ENCODE measurements at places on chromosomes 5 and 9. TPM values are rescaled to one million over a fixed set of nuclear protein-coding genes. Genes with fewer than 3 reads are reported as not detected.

The RPL12 gene
- total RNA-seq = 637 TPM

The C1QTNF2 gene
- 2.4 TPM for total RNA-seq

The TRIP13 gene
- 0.54 TPM for total RNA-seq

The LNPEP gene
- total RNA-seq = 58.6 TPM

The MLANA gene
- not detected for total RNA-seq

The SHISAL2B gene
- not detected for total RNA-seq

The PCDHB8 gene
- total RNA-seq = 5.2 TPM

The AGXT2 gene
- not detected for total RNA-seq

The CFAP157 gene
- not detected for total RNA-seq

DNA sequence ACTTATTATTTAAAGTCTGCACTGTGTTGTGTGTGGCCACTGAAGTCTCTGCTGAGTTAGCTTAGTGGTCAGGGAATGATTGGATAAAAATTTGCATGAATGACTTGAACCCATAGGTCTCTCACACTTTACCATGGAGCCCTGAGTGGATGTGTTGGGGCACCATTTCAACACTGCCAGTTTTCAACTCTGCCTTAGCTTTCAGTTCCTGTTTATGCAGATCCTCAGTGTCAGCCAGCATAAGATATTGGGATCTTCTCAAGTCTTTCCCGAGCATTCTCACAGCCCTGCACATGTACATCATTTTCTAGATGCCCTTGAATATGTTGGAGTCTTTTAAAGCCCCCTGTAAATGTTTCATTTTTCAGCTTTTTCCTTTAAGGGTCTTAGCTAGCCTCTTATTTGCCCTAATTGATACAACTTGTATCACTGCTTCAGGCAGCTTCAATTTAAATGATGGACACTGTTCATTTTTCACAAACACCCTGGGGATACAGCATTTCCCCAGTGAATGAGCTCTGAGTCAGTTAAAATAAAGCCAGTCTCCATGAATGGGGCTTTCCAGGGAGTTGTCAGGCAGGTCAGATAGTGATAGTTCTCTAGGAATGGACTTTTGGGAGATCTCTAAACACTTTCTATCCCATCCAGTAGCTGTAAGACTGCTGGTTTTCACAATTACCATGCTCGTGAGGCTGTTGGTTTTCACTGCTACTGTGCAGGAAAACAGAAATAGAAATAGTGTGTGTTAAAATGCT lies 211.9 kb upstream of the PAPPA start:
- DNase-seq = no peak

DNA sequence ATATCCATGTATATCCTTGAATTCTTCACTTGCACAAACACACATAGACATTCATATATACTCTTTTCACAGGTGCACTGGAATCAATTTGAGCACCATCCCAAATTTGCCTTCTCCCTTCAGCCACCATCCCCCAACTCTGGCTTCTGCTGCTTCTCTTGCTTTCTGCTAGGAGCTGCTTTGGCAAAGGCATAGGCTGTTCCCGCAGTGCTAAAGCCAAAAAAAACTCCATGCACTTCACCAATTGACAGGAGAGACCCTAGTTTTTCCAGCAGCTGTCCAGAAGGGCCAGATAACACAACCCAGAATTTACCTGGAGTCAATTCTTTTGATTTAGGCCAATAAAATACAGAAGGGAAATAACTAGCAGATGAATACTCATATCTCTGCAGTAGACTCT lies 251.3 kb downstream of the NR2F1-AS1 start:
- no peak for DNase-seq

DNA sequence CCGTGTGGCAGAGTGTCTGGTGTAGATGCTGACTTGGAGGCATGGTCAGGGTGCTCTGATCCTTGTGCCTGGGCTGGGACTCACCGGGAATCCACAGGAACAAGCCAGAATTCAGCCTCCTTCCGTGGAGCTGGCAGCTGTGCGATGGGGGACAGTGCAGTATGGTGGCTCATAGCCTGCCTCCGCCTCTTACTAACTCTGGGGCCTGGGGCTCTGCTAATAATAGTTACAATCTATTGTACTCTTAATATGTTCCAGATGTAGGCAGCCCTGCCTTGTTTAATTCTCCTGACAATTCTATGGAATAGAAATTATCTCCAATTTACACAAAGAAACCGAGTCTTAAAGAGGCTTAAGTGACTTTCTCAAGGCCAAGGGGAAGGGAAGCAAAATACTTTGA lies 77.6 kb downstream of the PCDH1 start:
- no peak for DNase-seq

DNA sequence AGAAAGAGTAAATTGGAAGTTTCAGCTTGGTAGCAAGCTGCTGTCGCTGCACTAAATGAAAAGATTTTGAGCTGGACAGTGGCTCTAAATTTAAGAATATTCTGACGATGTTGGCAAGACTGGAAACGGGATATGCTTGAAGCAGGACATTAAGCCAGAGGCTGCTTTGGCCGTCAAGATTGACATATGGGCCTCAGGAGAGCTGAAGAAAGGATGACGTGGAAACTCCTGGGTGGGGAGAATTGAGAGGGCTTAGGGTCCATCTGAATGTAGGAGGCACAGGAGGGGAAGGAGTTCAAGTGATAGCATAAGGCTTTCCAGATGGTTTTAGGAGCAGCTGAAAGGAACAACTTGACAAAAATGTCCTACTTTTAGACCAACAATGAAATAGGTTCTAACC lies 108.9 kb downstream of the PAPPA start:
- no peak for DNase-seq

DNA sequence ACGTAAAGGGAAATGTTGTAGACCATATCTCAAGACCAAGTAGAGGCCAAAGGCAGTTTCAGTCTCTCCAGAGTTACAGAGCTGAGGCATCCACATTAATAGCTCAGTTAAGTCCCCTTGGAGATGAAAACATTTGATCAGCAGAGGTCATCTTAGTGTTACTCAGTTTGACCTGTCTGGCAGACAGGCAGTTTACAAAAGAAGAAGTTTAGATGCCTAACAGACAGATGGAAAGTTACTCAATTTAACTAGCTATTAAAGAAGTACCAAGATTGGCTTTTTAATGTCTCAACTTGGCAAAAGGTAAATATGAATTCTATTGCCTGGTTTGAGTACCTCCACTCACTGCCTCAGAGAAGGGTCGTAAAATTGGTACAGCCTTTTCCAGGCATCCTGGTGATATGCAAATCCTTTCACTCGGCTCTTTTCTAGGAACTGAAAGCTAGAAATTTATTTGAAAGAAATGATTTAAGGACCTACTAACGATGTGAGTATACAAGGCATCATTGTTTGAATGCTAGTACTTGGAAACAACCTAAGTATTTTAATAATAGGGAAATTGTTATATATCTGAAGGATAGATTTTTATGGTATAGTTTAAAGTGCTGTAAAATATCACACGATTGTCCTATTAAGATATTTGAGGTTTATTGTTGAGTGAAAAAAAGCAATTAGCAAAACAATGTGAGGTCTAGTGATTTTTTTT lies 14.8 kb downstream of the ACO1 start:
- DNase-seq = no peak

DNA sequence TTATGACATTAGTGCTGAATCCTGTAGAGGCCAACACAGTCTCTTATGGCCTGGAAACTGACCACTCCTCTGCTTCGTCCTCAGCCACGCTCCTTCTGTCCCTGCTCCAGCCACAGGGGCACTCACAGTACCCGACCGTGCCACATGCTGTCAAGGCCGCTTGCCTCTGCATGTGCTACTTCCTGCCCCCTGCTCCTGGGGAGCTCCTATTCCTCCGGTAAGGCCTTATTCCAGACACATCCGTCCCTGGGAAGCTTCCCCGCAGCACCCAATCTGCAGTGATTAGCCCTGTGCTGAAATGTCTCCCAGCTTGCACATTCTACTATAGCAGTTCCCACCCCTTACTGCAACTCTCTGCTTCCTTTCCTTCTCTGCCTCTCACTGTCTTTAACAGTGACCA lies 187.5 kb downstream of the CRB2 start:
- DNase-seq = no peak

- DNase-seq = no peak
Observed at GRCh38 chr5:62259699-62260250, 46.2 kb upstream of the KIF2A start.

GRCh38 chr5:21649969-21650368 lies 1203.2 kb downstream of the CDH12 start:
- no peak for DNase-seq

GRCh38 chr5:35956429-35956828 lies 18.0 kb upstream of the CAPSL start:
- no peak for DNase-seq

GRCh38 chr9:11235061-11235460 lies 622.3 kb upstream of the PTPRD start:
- DNase-seq = no peak

- DNase-seq = no peak
Observed at GRCh38 chr5:155406815-155407214, 393.3 kb downstream of the KIF4B start.

DNA sequence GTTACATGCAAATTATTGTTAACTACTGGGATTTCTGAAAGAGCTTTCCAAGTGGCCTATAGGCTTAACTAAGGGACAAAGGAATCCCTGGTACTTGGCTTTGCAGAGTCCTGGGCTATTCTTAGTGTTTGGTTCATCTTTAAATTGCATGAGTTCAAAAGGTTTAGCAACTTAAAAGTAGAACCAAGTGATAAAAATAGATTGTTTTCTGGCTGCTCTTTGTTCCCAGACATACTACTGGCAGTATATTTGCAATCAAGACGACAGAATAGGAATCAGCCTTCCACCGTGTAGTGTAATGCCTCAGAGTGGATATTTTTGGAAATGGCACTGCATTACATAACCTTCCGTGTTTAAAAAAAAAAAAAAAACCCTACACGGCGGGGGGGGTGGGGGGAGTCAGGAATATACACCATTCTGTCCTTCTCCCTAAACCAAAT lies 1.0 kb downstream of the NREP start:
- DNase-seq = no peak

DNA sequence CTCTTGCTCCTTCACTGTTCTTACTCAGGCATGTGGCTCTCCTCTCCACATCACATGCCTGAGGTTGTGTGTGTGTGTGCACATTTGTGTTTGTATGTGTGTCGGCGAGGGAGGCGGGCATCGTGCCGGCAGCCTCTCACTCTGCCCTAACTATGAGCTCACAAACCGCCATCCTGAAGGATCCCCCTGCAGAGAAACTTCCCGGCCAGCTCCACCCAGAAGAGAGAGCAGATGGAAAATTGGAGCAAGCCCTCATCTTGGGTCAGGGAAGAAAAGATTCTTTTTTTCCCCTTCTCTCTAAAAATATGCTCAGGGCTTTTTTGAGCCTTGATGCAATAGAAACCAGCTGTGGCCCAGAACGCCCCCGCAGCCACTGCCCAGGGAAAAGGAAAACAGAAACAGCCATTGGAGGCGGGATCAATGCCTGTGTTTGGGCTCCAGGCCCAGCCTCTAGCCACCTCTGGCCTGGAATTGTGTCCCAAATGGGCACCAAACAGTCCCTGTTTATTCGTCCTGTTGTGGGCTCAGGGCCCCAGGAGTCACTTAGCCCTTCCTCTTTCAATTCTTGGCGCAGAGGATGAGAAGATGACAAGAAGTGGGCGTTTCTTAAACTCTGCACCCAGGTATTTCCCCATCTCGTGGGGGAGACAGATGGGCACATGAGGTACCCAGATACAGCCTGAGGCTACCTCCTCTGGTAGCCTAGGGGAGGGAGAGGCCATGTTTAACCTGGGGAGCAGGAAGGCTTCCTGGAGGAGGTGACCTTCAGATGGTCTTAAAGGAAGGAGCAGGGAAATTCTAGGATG lies 151.5 kb downstream of the RGS3 start:
- peak; percentile 86 for DNase-seq

DNA sequence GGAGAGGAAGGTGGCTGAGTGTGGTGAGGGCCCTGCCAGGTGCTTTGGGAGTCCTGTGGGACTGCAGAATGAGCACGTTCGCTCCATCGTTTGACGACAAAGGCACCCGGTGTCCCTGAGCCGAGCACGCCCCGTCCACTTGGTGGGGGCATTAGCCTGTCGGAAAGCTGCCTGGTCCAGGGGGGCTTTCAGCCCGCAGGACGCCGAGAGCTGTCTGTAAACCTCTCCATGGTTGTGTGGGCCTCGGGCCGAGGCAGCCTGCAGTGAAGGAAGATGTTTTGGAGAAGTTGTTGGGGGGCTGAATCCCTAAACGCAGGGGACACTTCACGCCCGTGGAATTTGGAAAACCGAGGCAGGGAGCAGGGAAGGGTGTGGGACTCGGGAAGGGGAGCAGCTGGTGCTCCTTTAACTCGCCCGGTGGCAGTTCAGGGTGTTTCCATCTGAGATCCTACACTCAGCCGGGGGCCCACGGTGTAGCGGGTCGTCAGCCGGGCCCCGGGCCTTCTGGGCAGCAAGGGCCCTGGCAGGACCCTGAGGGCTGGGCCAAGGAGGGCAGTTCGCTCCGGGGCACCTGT lies 53.8 kb downstream of the MRPL36 start:
- DNase-seq = peak; percentile 35

GRCh38 chr5:142522983-142523382 lies 162.9 kb downstream of the FGF1 start:
- no peak for DNase-seq

- no peak for DNase-seq
Observed at GRCh38 chr5:75361310-75361709, 24.3 kb downstream of the HMGCR start.

GRCh38 chr5:1930501-1930879 lies 47.8 kb upstream of the IRX4 start:
- DNase-seq = no peak

DNA sequence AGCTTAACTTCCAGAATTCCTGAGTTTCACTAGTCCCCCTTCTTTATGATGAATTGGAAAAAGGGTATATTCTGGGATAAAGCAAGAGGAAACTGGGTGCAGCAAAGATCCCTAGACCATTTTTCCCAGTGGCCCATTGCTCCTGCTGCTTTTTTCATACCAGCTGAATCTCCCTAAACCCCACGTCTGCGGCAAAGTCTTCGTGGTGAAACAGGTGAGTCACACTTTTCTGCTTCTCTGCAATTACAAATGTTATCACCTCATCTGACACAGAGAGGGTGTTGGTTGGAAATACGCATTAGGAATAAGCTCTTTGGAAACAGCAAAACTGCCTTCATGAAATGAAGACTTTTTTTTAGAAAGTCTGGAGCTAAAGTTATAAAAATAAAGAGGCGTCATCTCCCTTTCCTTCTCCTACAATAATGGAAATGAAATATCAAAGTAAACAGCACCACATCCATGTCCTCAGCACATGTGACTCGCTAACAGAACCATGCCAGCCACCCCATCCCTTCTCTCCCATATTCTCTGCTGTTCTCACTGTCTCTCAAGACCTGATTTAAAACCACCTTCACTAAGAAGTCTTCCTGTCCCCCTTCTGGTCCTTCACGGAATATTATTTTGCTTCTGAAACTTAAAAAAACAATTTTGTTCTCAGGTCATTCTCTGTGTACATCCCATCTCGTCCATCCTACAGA lies 39.5 kb upstream of the GLRX start:
- DNase-seq = no peak

DNA sequence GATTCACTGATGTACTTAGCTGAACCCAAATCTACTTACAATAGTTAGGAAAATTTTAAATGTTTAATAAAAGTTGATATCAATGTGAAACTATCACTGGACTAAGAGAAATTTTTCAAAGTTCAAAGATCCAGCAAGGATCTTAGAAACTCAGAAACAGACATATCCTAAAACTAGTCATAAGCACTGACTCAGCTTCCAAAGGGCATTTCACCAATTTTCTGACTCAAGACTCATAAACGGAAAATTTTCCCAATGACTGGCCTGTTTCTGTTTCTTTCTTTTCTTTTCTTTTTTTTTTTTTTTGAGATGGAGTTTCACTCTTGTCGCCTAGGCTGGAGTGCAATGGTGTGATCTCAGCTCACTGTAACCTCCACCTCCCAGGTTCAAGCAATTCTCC lies 66.6 kb downstream of the CDC14B start:
- no peak for DNase-seq

All from right cardiac atrium (tissue), 5 donors.